Midbrain (tissue), 1 donor: ENCODE measurements at places on chromosomes 3 and 15.

- no peak for DNase-seq
These were observed 20.5 kb downstream of the CYP8B1 start for GRCh38 chr3:42855219-42855546.

- no peak for DNase-seq
These were observed 767 bp downstream of the GLT8D1 start for GRCh38 chr3:52704611-52705437.

- DNase-seq, result no peak
These were observed 1.6 kb downstream of the CCR9 start for GRCh38 chr3:45887759-45888511.

DNA sequence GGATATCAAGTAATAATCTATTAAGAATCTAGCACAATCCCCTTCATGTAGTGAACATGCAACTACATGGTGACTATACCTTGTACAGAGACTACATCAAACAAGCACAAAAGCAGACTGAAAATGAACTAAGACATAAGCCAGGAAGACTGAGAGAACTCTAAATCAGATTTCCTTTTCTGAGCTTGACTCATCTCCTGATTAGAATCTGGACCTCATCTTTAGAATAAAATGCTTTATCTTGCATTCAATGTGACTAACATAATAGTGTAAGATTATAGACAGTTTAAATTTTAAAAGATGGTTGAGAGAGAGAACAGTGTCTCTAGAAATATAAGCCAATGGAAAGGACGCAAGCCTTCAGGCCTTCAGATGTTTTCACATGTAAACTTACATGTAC is 17.5 kb upstream of the PKM start:
- DNase-seq, result no peak

DNA sequence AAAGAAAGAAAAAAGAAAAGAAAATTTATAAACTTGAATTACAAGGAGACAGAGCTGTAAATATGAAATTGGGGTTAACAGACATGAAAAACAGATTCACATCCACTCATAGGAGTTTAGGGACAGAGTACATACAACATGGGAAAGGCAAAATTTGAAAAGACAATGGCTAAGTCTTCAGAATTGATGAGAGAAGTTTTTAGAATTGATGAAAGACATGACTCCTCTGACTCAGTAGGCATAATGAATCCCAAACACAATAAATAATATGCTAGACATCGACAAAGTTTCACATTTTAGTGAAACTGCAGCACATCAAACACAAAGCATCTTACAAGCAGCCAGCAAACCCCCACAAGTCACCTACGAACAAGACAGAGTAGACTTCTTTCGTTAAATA is 84.4 kb upstream of the MELTF start:
- no peak for DNase-seq

- no peak for DNase-seq
These were observed 61.5 kb downstream of the MYO1E start for GRCh38 chr15:59311195-59311594.

GRCh38 chr3:48952510-48953118 is 34.0 kb downstream of the ARIH2 start:
- peak; percentile 6 for DNase-seq

GRCh38 chr3:121598564-121598963 is 5.4 kb downstream of the FBXO40 start:
- DNase-seq, result no peak

DNA sequence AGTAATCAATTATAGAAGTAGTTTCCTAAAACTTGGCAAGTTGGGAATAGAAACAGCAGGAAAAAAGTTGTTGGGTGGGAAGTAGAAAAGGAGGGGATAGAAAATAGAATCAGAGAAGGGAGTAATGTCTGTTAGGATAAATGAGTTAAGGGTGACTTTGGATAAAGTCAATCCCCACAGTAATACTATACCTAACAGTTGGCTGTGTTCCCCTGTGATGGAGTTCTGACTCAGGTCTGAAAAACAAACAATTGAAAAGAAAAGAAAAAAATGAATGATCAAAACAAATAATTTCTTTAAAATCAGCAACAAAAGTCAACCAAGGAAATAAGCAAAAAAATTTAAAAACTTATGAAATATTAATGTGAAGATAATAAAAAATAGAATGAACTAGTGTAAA is 50.3 kb downstream of the EMC4 start:
- DNase-seq, result no peak

DNA sequence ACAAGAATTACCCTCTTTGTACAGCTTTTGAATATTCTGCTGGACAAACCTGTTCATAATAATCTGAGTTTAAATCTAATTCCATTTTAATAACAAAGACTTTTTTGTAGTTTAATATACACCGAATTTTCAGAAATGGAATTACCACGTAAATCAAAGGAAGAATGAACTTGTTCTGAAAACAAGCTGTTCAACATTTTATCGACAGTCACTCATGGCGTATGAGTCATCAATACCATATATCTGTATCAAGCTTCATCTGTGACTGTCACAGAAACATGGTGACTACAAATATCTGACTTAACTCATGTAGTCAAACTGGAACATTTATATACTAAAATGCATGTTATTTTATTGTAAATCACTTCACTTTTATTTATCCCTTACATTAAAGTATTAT is 90.0 kb downstream of the EFL1 start:
- DNase-seq, result no peak

GRCh38 chr15:92077353-92078085 is 224.0 kb downstream of the SLCO3A1 start:
- peak; percentile 63 for DNase-seq

GRCh38 chr3:28134198-28134597 is 107.2 kb upstream of the CMC1 start:
- no peak for DNase-seq

GRCh38 chr3:126782536-126782935 is 78.5 kb downstream of the CHCHD6 start:
- no peak for DNase-seq

- no peak for DNase-seq
These were observed 24.3 kb downstream of the H1-8 start for GRCh38 chr3:129567176-129567705.

- DNase-seq, result no peak
These were observed 52.7 kb downstream of the NFKBIZ start for GRCh38 chr3:101902041-101902440.

DNA sequence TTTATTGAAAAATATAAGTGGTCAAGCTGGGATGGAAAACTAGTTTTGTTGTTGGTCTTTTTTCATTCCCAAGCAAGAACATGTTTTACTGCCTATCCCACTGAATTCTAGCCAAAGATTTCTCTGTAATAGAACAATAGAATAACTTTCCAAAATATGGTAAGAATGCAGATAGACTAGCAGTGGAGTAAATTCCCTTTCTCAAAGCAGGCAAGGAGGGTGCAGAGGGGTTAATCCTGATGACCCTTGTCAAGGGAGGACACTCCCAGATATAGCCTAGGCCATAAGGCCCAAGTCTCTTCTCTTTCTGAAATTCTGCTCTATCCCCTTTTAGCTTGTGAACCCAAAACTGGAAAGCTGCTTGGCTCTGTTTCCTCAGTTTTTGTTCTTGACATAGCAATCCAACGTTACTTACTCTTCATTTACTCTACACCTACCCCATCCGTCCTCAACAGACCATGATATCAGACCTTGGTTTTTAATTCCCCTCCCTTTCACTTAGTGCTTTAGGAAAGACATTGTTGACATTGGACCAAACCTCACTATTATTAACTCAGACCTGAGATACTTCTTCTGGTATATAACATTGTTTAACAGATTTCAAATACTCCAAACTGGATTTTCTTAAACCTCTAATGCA is 453.6 kb upstream of the THBS1 start:
- DNase-seq, result no peak

- no peak for DNase-seq
These were observed 12.6 kb downstream of the SLC24A1 start for GRCh38 chr15:65634356-65634755.

- DNase-seq, result no peak
These were observed 156.9 kb upstream of the BNIP2 start for GRCh38 chr15:59845942-59846499.

DNA sequence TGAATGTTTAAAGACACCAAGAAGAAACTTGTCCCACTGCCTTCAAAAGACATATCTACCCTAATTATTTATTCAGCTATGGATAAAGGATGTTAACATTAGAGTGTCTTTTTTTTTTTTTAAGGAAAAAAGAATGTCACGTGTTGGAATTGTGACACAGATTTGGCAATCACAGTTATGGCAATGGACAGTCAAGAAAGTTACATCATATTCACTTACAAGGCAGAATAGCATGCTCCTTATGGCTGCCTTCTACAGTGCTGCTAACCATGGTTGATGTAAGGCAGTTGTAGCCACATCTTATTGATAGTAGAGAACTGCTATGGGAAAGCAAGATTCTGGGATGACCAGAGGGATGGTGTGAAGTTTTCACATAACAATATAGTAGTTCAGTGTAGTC is 128.8 kb upstream of the ZBTB20 start:
- DNase-seq, result no peak

DNA sequence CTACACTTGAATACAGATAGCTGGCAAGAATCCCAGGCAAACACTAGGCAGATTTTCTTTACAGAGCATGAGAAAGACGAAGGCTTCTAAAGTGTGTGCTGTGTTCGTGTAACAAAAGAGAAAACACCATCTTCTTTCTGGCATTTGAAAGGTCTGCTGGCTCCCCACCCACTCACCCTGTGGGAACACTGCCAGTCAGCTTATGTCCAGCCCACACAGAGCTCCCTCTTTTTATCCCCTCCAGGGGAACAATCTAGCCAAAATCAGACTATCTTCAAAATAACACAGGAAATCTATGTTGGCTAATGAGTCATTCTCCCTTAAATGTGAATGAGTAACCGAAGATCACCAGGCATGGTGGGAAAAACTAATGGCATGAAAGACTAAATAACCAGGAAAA is 45.6 kb upstream of the PAQR5 start:
- no peak for DNase-seq

GRCh38 chr3:177604181-177604580 is 406.9 kb upstream of the TBL1XR1 start:
- DNase-seq, result no peak

DNA sequence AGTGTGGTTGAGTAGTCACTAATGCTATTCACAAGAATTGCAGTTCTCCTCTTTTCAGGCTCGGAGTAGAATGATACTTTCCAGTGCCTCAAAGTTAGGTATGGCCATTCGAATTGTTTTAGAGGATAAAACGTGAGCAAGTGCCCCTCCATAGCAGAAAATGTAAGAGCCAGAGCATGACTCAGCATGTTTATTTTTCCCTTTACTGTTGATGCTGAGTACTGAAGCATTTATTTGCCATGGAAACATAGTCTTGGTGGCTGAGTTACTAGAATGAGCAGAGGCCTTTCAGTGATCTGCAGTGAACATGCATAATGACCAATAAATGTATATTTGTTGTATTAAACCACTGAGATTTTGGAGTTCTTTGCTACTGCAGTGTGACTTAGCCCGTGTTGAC is 540.6 kb downstream of the NLGN1 start:
- DNase-seq, result no peak

DNA sequence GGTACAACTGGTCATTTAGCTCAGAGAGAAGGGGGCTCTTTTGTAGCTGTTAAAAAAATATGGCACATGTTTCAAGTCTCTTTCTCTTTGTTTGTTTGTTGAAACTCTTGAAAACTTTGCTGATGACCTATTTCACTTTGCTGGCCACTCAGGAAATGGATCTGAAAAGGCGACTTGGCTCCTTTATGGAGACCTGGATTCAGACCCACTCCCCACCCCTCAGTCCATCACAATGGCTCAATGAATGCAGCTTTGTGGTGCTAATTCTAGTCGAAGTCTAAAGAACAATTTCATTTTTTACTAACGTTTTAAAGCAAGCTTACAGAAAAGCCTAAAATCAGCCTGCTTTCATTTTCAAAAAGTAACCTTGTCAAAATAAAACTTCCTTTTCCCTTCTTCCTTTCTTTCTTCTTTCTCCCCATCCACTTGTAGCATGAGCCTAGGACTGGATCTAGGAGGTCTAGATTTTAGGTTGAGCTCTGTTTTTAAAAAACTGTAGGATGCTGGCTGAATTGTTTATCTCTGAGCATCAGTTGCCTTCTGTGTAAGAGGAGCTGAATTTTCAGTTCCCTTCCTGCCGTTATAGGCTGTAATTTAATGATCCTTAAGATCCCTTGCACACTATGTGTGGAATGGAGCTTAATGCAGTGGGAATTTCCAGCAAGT is 165.5 kb upstream of the FEZF2 start:
- no peak for DNase-seq

DNA sequence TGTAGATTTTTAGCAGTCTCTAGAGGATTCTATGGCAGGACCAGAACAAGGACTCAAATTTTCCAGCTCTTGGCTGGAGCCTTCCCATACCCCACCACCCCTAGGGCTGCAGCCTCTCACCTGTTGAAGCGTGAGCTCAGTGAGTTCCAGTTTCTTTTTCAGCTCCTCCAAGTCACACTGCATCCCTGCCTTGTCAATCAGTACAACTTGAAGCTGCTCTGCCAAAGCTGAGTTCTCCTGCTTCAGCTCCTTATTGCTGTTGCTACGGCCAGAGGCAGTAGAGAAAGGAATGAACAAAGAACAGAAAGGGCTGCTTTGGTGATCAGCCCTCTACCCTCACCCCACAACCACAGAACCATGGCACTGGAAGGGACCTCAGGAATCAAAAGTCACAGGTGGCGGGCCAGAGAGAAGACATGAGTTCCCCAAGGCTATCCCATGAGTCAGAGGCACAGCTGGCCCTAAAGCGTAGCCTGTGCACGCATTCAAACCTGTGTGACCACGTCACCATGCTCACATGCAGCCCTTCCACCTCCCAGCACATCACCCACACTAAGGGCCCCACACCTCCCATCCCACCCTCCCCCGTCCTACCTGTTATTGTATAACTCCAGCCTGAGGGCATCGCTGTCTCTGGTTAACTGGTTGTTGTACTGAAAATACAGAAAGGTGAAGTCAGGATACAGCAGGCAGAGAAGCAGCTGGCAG is 83.3 kb upstream of the C2CD4B start:
- DNase-seq, result no peak

- DNase-seq, result no peak
These were observed 19.2 kb upstream of the GSK3B start for GRCh38 chr3:120113128-120114116.

DNA sequence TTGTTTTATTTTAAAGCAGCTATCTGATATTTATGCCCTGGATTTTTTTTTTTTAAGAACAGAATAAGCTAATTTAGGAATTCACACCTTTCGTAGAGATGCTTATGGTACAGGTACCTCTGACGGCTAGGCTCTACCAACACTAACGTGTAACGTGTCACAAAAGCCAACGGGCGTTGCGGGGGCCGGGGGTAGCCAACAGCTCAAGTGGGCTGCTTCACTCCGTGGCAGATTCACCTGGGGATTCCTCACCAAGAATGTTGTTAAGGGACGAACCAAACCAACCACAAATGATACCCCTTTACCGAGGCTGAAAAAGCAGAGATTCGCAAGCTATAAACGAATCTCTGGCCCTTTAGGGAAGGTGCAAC is 1.0 kb downstream of the TMCC1 start:
- DNase-seq, result no peak
